ENCODE measurements at places on chromosomes 11 and 22.

DNA sequence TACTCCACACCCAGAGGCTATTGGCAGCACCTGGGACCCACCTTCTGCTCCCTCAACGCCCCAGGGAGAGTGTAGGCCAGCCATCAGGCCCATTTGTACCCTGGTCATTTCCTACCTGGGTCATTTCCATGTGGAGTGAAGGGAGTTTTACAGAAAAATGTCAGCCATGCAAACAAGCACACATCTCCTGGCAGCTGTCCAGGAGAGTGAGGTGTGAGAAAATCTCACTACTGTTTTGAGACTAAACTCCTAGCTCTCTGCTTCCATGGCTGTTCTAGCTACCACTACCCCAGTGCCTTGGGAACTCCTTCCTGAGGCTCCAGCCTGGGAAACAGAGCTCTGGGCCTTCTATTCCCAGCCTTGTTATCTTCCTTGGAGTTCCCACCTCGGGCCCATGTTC, 2.8 kb upstream of the TMPRSS13 start:
- H3K27me3 ChIP-seq = peaks cover 17% of the 10 kb centered on the region
- DNase-seq = no peak
- H3K36me3 ChIP-seq = no peaks in the 10 kb centered on the region
- no peak overlapping the region for H3K4me3 ChIP-seq
- H3K4me1 ChIP-seq = no peaks in the 10 kb centered on the region

- no peaks in the 10 kb centered on the region for H3K4me1 ChIP-seq
- no peaks in the 10 kb centered on the region for H3K36me3 ChIP-seq
- DNase-seq = no peak
- H3K27ac ChIP-seq = no peak overlapping the region
- no peak overlapping the region for H3K4me3 ChIP-seq
These were observed 58.1 kb downstream of the GGTLC2 start for GRCh38 chr22:22702237-22703202.

GRCh38 chr11:12741671-12742216, 67.5 kb downstream of the TEAD1 start:
- H3K4me3 ChIP-seq = no peak overlapping the region
- DNase-seq = no peak
- no peaks in the 10 kb centered on the region for H3K27me3 ChIP-seq

- peaks cover 2% of the 10 kb centered on the region for H3K27me3 ChIP-seq
- no peak for DNase-seq
- no peaks in the 10 kb centered on the region for H3K36me3 ChIP-seq
These were observed 18.2 kb downstream of the NFAM1 start for GRCh38 chr22:42414021-42414420.

DNA sequence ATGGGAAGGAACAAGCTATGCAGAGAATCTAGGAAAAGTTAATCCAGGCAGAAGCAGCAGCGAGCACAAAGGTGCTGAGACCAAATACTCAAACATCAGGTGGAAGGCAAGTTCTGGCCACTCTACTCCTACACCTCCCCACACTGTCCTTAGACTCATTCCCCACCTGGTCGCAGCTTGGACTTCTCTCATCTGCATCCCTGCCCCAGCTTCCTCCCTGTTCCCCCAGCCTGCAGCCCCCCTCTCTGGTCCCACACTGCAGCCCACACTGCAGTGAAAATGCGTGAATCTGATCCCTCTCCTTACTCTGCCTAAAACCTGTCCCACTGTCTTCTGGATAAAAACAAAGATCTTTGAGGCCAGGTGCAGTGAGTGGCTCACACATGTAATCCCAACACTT, 9.1 kb downstream of the TPBGL start:
- peaks cover 20% of the 10 kb centered on the region for H3K27me3 ChIP-seq
- H3K36me3 ChIP-seq = no peaks in the 10 kb centered on the region
- DNase-seq = no peak
- no peak overlapping the region for H3K4me3 ChIP-seq

DNA sequence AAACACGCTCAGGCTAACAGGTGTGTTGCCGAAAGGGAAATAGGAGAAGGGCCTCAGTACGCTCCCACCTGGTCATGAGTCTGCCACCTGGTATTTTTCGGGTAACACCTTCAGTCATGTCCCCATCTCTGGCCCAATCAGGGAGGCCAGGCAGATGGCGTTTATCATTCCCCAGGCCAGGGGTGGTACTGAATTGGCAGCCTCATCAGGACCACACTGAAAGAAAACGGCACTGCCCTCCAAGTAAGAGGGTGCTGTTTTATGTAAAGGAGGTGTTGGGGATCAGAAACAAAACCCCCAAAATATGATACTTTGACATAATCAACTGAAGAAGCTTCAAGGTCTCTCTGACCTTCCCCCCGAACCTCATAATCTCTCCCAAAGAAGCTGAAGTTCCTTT, 58.9 kb downstream of the RCN1 start:
- H3K4me1 ChIP-seq = no peaks in the 10 kb centered on the region
- no peak overlapping the region for H3K4me3 ChIP-seq
- peaks cover 5% of the 10 kb centered on the region for H3K27me3 ChIP-seq
- DNase-seq = no peak

DNA sequence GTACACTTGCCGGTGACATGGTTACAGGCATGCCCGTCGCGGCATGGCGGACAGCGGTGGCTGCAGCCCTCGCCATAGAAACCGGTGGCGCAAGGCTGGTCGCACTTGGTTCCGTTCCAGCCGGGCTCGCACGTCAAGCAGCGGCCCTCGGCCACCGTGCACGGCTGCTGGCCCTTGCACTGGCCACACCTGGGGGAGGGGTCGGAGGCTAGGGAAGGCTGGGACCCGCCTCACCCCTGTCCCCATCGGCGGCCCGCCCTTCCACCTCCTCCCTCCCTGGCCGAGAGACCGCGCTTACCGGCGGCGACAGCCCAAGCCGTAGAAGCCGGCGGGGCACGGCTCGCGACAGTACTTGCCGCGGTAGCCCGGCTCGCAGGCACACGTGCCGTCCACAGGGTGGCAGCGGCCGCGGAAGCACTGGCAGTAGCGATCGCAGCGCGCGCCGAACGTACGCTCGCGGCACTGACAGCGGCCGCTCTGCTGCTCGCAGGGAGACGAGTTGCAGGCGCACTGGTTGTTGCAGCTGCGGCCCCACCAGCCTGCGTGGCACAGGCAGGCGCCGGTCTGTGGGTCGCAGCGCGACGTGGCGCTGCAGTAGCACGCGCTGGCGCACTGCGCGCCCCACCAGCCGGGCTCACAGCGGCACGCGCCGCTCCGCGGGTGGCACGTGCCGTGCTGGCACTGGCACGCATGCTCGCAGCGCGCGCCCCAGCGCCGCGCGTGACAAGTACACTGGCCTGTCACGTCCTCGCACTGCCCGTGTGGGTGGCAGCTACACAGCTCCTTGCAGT, 6.7 kb downstream of the SCARF2 start:
- peak overlapping the region; percentile 28 for H3K4me3 ChIP-seq
- no peaks in the 10 kb centered on the region for H3K27me3 ChIP-seq
- peaks cover 7% of the 10 kb centered on the region for H3K36me3 ChIP-seq
- peaks cover 16% of the 10 kb centered on the region for H3K4me1 ChIP-seq
- H3K27ac ChIP-seq = no peak overlapping the region

GRCh38 chr22:46596819-46597218, 23.4 kb upstream of the GRAMD4 start:
- DNase-seq = no peak
- peaks cover 2% of the 10 kb centered on the region for H3K27me3 ChIP-seq
- no peaks in the 10 kb centered on the region for H3K36me3 ChIP-seq

GRCh38 chr22:33303099-33303498, 244.9 kb upstream of the SYN3 start:
- no peak overlapping the region for H3K27ac ChIP-seq
- no peaks in the 10 kb centered on the region for H3K27me3 ChIP-seq
- H3K36me3 ChIP-seq = no peaks in the 10 kb centered on the region
- DNase-seq = no peak
- no peaks in the 10 kb centered on the region for H3K4me1 ChIP-seq

- peaks cover 22% of the 10 kb centered on the region for H3K36me3 ChIP-seq
- peaks cover 44% of the 10 kb centered on the region for H3K4me1 ChIP-seq
- peak overlapping the region; percentile 89 for H3K27ac ChIP-seq
- H3K4me3 ChIP-seq = peak overlapping the region; percentile 59
These were observed 14.1 kb downstream of the TNKS1BP1 start for GRCh38 chr11:57310630-57311086.

DNA sequence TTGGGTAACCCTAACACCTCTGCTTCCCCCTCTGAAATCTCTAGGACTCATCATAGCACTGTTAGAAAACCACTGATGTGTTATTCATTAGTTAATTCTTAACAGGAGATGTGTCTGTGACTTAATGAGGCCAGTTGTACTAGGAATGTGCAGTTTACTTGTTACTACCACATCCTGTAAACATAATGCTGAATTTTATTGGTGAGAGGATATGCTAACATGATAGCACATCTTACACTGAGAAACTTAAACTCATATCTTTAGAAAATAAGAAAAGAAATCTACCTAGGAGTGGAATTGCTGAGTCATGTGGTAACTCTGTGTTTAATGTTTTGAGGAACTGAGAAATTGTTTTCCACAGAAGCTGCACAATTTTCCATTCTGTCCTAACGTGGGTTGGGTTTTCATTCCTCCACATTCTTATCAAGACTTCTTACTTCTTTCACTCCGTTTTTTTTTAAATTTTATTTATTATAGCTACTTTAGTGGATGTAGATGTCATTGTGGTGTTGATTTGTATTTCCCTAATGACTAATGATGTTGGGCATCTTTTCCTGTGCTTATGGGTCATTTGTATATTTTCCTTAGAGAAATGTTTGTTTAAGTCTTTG, 33.7 kb downstream of the RNF121 start:
- no peaks in the 10 kb centered on the region for H3K27me3 ChIP-seq
- peak overlapping the region; percentile 65 for H3K27ac ChIP-seq
- peaks cover 25% of the 10 kb centered on the region for H3K36me3 ChIP-seq
- H3K4me1 ChIP-seq = peaks cover 11% of the 10 kb centered on the region
- H3K4me3 ChIP-seq = no peak overlapping the region
- peak; percentile 72 for DNase-seq

DNA sequence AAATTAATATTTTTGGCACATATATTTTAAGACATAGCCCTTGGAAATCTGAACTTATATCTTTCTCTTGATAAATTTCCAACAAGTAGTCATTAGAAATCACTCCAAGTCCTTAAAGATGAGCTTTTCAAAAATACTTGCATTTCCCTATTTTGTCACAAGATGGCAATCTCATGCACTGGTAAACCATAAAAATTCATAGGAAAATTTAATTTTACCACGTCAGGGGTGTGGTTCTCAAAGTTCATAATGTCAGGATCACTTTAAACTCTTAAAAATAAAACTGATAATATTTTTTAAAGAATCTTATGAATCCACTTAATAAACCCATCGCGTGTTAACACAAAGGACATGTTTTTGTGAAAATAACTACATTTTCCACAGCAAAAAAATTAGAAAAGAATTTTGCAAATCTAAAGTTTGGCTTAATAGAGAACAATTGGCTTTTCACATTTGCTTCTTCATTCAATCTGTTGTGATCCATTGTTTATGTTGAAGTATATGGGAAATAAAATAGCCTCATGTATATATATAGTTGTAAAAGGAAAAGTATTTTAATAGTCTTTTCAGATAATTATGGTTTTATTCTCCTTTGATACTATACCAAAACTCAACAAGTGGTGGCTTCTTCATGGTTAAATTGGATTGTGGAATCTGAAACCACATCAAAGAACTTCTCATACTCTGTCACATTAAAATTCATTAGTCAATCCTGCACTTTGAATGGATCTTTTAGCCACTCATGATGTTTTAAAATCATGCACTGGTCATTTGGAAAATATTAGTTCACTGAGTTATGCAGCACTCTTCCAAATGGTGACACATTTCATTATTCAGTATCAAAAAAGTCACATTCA, 169.1 kb downstream of the CADM1 start:
- no peak overlapping the region for H3K4me3 ChIP-seq
- DNase-seq = peak; percentile 49
- no peaks in the 10 kb centered on the region for H3K4me1 ChIP-seq

DNA sequence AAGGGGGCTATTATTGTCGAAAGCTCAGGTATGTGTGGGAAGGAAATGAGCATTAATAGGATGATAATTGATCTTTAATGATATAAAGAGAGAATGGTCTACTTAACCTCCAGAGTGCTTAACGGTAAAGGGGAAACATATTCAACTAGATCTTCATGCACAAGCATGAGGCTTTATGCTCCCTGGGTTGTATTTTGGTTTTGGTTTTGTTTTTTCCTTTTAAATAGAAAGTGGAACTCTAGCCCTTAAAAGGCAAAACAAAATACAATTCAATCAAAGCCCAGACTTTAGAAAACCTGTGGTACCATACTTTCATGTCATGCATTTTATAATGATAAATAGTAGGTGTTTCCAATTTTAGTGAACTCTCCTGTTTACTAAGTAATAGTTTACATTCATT, 622.7 kb downstream of the METTL15 start:
- no peak overlapping the region for H3K27ac ChIP-seq
- no peaks in the 10 kb centered on the region for H3K36me3 ChIP-seq
- no peak for DNase-seq
- H3K4me3 ChIP-seq = no peak overlapping the region
- H3K27me3 ChIP-seq = no peaks in the 10 kb centered on the region
- H3K4me1 ChIP-seq = no peaks in the 10 kb centered on the region

DNA sequence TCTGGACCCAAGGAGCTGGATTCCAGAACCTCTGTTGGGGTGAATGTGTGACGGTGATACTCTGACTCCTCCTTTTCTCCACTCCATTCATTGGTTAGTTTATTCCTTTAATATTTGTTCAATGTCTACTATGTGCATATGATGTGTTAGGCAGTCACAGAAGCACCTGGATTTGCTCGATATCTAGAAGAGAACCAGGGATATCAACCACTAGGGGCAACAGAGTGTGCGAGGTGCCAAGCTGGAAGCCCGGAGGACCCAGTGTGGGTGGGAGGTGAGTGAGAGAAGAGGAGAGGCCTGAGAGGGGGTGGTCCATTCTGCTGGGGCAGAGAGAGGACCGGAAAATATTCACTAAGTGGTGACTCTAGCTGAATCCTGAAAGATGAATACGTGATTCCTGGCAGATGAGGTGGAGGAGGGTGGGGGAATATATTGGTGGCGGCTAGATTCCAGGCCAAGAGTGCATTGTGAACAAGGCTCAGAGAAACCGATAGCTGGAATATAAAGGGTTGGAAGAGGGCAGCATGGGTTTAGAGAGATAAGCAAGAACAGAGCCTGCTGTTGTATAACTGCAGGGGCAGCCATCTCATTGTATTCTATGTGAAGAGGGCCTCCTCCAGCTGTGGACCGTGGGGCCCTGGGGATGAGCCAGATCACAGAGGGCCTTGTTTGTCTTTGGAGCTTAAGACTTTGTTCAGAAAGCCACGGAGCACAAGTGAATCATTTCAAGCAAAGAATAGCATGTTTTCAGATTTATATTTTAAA, 6.9 kb upstream of the TIMP3 start:
- peak; percentile 26 for DNase-seq
- H3K27ac ChIP-seq = no peak overlapping the region
- no peaks in the 10 kb centered on the region for H3K27me3 ChIP-seq
- H3K4me3 ChIP-seq = no peak overlapping the region
- peaks cover 10% of the 10 kb centered on the region for H3K4me1 ChIP-seq

DNA sequence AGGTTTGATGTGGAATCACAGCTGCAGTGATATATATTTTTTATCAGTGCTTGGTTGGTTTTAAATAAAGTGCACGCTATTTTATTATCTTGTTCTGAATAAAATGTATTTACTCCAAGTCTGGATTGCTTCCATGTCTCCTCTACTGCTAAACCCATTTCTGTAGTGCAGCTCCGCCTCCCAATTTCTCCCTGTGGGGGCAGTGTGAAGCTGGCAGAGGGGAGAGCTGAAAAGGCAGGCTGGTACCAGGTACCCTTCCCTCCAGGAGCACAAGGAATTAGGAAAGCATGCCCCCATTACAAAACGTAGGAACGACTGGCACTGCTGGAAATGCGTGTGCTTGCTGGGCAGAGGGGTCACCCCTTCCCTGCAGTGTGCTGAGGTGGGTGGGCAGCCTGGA, 934 bp upstream of the TMEM132A start:
- H3K4me1 ChIP-seq = peaks cover 32% of the 10 kb centered on the region
- H3K27me3 ChIP-seq = no peaks in the 10 kb centered on the region
- H3K36me3 ChIP-seq = peaks cover 15% of the 10 kb centered on the region
- H3K27ac ChIP-seq = no peak overlapping the region
- H3K4me3 ChIP-seq = no peak overlapping the region
- DNase-seq = no peak
